Aorta (tissue), 5 donors: ENCODE measurements at places on chromosomes 11 and 22. TPM values are rescaled to one million over a fixed set of nuclear protein-coding genes. Genes with fewer than 3 reads are reported as not detected.

The OAF gene
- total RNA-seq: 23.6 TPM

The BAIAP2L2 gene
- total RNA-seq: 0.48 TPM

The ALG9 gene
- total RNA-seq: 25.1 TPM

The HMOX1 gene
- total RNA-seq: 53.6 TPM

The POU2AF3 gene
- total RNA-seq: 1.1 TPM

The MSANTD4 gene
- total RNA-seq: 21.6 TPM

The PLEKHA7 gene
- total RNA-seq: 9.9 TPM

The SCGB1D2 gene
- total RNA-seq: not detected

The SMARCB1 gene
- 48.3 TPM for total RNA-seq

The OR4A47 gene
- not detected for total RNA-seq

The UBE2L3 gene
- total RNA-seq: 39.4 TPM

The RAB6A gene
- total RNA-seq: 148 TPM

The SLC5A12 gene
- not detected for total RNA-seq

The STIM1 gene
- 69.5 TPM for total RNA-seq

The GGT5 gene
- total RNA-seq: 50.8 TPM

The CADM1 gene
- 7.6 TPM for total RNA-seq

The MYRF gene
- 1.1 TPM for total RNA-seq

The OR8J1 gene
- not detected for total RNA-seq

The INPP5J gene
- 2.4 TPM for total RNA-seq

The OR10A2 gene
- total RNA-seq: not detected

The AGBL2 gene
- total RNA-seq: 0.75 TPM

The OR2AT4 gene
- total RNA-seq: not detected

The MS4A6E gene
- not detected for total RNA-seq

The BMAL1 gene
- 24.6 TPM for total RNA-seq

The GRM5 gene
- total RNA-seq: 3.4 TPM

The HEPN1 gene
- not detected for total RNA-seq

The AP5B1 gene
- total RNA-seq: 15.7 TPM

The LMF2 gene
- 42.2 TPM for total RNA-seq

The MSANTD2 gene
- 23.6 TPM for total RNA-seq

The PRSS23 gene
- 109 TPM for total RNA-seq

The MEI1 gene
- total RNA-seq: 2.0 TPM

The INS gene
- 1.9 TPM for total RNA-seq

The MUC5AC gene
- total RNA-seq: not detected

The CDKN1C gene
- 37.7 TPM for total RNA-seq

The VPREB3 gene
- total RNA-seq: not detected

The NFAM1 gene
- 5.3 TPM for total RNA-seq

The UBQLN3 gene
- total RNA-seq: 0.71 TPM

The MISFA gene
- 6.6 TPM for total RNA-seq

The LRRC10B gene
- total RNA-seq: 1.1 TPM

The PDE3B gene
- total RNA-seq: 15.1 TPM

The OR6A2 gene
- total RNA-seq: 0.26 TPM

The CRYBB3 gene
- 0.84 TPM for total RNA-seq

The WNT11 gene
- 7.4 TPM for total RNA-seq

The APOBEC3A gene
- 7.3 TPM for total RNA-seq

The NPTXR gene
- total RNA-seq: 21.9 TPM

The RIBC2 gene
- 1.2 TPM for total RNA-seq

The BEST1 gene
- total RNA-seq: 8.0 TPM

The C11orf97 gene
- not detected for total RNA-seq

The SAA1 gene
- total RNA-seq: 69.0 TPM

The SLC43A3 gene
- total RNA-seq: 97.8 TPM

The SCGB1C1 gene
- not detected for total RNA-seq

The CYB5R2 gene
- total RNA-seq: 8.3 TPM
